ENCODE measurements at places on chromosomes 1 and 21.

GRCh38 chr1:210440081-210440480 is 111.4 kb downstream of the HHAT start:
- DNase-seq: no peak

GRCh38 chr21:37873655-37874054 is 42.6 kb downstream of the KCNJ6 start:
- DNase-seq: no peak

GRCh38 chr1:118290046-118290445 is 105.0 kb upstream of the SPAG17 start:
- DNase-seq: no peak

GRCh38 chr1:31095298-31095981 is 29.9 kb upstream of the PUM1 start:
- no peak for DNase-seq

DNA sequence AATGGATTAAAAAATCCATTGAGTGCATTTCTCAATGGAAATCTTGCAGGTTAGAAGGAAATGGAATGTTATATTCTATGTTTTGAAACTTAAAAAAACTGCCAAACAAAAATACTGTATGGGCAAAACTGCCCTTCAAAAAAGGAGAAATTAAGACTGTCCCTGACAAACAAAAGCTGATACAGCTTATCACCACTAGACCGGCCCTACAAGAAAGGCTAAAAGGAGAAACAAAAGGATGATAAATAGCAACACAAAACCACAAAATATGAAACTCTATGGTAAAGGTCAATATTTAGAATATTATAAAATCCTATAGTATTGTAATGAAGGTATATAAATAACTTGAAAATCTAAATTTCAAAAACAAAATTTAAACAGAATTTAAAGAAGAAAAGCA is 60.0 kb downstream of the SLC25A24 start:
- DNase-seq: no peak

- no peak for DNase-seq
Observed at GRCh38 chr1:54428837-54429518, 22.8 kb upstream of the SSBP3 start.

- peak; percentile 33 for DNase-seq
Observed at GRCh38 chr1:58785442-58786058, 1.7 kb upstream of the JUN start.

DNA sequence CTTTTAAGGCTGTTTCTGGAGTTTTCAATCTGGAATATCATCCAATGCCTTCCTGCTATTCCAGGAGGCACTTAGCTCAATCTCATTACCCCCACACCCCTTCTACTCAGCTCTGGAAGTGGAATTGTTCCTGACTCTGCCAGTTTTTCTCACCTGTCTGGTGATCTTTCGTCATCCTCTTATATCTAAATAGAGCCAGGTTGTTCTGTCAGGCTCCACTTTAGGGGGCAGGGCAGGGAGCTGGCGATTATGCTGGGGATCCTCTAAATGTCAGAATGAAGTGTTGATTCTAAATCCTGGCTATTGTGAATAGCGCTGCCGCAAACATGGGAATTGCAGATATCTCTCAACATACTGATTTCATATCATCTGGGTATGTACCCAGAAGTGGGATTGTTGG is 63.6 kb upstream of the ETV3 start:
- no peak for DNase-seq

GRCh38 chr1:29052100-29052499 is 71.6 kb downstream of the TMEM200B start:
- DNase-seq: no peak

- peak; percentile 3 for DNase-seq
Observed at GRCh38 chr1:8970870-8971337, 25.2 kb downstream of the CA6 start.

GRCh38 chr1:199279067-199279466 is 640.2 kb downstream of the PTPRC start:
- no peak for DNase-seq

DNA sequence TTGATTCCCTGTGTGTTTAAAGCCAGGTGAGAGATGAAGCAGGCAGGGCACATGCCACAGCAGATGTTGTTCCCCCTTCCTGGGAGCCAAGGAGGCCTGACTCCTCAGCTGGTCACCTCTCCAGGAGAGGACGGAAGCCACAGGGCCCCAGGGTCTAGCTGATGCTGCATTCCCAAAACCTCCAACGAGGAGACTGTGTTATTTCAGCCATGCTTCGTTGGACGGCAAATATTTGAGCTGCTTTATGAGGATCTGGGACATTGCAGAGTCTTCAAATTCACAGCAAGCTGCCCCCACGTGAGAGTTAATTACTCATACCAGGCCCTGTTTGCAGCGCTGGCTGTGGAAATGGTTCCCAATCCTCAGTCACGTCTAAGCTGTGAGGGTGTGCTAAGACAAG is 85.3 kb downstream of the CDC7 start:
- DNase-seq: no peak

GRCh38 chr1:222784916-222785315 is 29.9 kb upstream of the DISP1 start:
- DNase-seq: no peak

GRCh38 chr1:151853411-151853943 is at the start of gene THEM5:
THEM5 (minus strand) TSS chr1:151853712; CDS start chr1:151853565, 147 bp downstream.
- DNase-seq: no peak

DNA sequence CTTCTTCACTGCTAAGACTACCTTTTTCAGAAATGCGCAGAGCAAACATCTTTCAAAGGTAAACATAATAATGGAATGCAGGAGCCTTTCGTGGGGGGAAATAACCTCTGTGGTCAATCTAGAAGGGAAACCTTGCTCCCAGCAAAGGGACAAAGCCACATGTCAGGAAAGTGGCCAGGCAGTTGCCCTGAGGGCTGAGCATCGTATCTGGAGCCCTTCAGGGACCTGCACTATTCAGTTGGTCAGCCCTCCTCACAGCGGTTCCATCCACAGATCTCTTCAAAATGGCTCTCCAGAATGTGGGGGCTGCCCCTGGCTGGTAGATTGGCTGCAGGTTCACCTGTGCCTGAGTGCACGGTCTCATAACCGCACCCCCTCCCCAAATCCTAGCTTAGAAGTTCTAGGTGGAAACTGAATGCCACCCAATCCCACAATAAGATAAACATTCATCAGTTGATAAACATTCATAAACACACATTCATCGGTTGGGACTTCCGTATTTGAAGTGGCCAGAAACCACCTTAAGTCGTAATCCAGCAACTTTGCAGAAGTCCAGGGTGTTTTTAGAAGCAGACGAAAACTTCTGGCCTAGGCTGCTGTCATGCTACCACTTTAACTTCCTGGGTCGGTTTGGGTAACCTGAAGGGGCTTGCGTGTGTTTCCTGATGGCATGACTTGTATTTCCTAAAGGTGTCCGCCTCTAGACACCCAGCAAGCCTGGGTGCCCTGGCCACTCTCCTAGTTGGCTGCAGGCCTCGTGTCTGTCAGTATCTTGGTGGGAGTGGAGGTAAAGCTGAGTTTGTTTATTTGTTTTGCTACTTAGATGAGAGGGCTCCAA is 50.5 kb downstream of the RASSF5 start:
- no peak for DNase-seq

GRCh38 chr1:224375059-224375458 is 18.4 kb downstream of the CNIH4 start:
- no peak for DNase-seq

GRCh38 chr21:31220575-31220974 is 123.5 kb downstream of the TIAM1 start:
- DNase-seq: no peak

DNA sequence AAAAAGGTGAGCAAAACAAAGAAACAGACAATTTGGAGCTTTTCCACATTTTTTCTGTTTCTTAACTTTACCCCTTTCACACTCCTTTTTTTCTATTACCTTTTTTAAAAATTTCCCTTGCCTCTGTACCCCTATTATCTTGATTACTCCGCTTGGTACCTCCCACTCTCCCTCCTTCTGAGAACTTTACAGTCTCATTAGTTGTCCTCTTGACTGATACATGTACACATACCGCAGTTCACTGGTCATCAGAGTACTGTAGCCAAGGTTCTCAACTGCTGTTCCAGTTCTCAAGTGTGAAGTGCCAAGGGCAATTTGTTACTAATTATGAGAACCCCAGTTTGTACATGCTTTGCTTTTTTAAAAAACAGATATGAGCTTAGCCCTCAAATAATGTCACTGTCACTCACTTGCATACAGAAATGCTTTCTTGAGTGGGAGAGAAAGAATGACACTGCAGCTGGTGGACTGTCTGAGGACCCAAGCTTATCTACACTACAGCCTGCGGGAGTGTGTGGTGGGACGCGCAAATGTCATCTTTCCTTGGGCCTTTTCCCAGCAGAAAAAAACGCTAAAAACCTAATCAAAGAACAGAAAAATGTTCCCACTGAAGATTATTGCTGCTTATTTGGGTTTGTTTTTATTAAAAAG is 160.8 kb downstream of the DISP1 start:
- no peak for DNase-seq

- no peak for DNase-seq
Observed at GRCh38 chr1:59901770-59902388, 24.7 kb downstream of the CYP2J2 start.

- no peak for DNase-seq
Observed at GRCh38 chr1:19648689-19649088, 4.6 kb downstream of the NBL1 start.

GRCh38 chr1:235725434-235725833 is 75.8 kb upstream of the GNG4 start:
- no peak for DNase-seq

DNA sequence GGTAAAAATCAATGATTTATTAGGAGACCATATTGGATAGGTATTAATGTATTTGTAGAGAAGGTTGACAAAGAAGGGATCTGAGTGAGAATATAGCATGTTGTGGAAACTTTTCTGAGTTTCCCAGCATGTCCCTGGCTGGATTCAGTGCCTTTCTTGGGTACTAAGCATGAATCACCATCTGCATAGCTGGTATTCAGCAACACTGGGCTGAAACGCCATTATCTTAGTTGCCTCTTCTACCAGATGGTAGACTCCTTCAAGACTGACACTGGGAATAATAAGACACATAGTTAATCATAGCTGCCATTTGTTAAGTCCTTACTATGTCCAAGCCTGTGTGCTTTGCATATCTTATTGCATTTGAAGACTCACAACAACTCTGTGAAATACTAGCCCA is 45.5 kb downstream of the ATP5PF start:
- DNase-seq: no peak

GRCh38 chr1:74065081-74065480 is 132.9 kb downstream of the LRRIQ3 start:
- no peak for DNase-seq

GRCh38 chr1:71625004-71625403 is 544.2 kb upstream of the ZRANB2 start:
- DNase-seq: no peak

DNA sequence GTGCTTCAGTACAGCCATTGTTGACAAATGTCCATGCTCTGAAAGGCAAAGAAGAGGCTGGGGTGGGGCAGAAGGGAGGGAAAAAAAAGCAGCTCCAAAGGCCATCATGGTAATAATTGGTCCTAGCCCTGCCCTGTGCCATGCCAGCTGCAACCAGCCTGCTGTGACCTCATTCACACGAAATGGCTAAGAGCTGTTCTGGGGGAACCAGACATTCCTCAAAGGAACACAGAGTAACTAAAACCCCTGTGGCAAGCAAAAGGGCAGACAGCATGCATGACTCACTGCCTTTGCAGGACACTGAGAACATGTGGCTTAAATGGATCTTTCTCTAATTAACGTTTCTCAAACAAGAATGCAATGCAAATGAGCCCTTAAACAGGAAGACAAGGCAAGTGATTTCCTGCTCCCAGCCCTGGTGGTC is 42.3 kb downstream of the STYXL2 start:
- DNase-seq: no peak

DNA sequence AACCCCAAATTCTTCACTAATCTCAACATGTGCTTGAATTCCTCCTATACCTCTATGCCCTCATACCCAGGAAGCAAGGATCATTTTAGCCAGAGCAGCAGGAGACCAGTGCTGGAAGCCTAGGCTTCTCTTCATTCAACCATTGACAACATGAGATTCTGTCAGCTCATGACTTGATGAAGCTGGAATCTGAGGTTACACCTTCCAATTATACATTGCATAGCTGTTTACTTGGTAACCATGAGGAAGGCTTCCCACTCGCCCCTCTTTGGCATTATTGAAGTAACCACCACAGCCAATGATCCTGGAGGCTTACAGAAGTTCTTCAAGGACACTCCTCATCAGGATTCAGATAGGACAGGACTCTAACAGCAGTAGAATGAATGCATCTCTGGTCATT is 160.3 kb downstream of the TPR start:
- DNase-seq: no peak

DNA sequence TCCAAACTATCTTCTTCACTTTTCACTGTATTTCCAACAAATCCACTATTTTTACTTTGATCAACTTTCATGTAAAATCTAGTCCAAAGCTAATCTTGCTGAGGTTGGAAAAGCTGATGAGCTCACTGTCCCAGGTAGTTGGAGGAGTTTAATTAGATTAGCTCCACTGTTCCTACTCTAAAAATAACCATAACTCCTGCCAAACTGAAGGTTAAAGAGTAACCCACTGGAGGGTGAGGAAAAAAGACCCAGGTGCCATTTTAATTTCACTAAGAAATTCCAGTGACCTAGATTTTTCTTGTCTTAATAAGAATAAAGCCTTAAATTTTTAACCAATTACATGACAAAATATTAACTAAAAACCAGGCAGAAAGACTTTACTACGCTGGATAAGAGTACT is 15.3 kb downstream of the DCAF8 start:
- no peak for DNase-seq

DNA sequence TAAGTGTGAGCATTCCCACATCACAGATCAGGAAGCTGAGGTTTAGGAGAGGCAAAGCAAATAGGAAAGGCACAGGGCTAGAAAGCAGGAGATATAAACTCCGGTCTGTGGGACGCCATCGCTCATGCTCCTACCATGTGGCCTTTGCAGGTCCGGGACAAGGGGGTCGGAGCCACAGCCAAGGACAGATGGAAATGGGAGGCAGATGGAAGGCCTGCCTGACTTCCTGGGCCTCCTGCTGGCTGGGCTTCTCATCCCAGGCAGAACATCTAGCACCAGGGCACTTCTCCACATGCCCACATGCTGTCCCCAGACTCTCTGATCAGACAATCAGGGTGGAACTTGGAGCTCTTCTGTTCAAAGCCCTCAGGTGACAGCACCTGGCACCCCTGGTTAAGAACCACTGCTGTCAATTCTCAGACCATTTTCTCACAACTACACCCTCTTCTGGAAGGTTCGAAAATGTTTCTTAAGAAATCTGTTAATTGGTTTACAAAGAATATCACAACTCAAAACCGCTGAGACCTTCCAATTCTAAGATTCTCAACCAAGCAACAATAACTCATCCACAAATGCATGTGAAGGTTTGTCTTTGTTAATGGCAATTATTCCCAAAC is 173.3 kb upstream of the EDN2 start:
- DNase-seq: no peak

DNA sequence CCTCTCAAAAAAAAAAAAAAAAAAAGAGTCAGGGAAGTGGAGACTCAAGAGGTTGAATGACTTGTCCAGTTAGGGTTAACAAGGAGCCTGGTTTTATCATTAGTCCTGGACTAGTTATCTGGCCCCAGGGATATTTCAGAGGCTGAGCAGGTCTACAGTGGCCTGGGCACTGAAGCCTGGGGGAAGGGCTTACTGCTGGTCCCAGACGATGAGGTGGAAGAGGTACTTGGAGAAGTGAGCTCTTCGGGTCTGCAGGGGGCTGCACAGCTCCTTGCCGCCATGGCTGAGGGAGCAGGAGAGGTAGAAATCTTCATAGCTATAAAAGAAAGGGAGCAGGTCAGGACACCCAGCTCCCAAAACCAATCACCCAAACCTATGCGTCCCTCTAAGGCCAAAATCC is 40.1 kb downstream of the PIK3C2B start:
- DNase-seq: no peak

- no peak for DNase-seq
Observed at GRCh38 chr1:207191776-207192175, 87.7 kb downstream of the C4BPA start.
